ENCODE measurements at places on chromosomes 11 and 22.

- no peak for DNase-seq
These were observed 10.0 kb downstream of the BCL2L13 start for GRCh38 chr22:17648569-17648968.

DNA sequence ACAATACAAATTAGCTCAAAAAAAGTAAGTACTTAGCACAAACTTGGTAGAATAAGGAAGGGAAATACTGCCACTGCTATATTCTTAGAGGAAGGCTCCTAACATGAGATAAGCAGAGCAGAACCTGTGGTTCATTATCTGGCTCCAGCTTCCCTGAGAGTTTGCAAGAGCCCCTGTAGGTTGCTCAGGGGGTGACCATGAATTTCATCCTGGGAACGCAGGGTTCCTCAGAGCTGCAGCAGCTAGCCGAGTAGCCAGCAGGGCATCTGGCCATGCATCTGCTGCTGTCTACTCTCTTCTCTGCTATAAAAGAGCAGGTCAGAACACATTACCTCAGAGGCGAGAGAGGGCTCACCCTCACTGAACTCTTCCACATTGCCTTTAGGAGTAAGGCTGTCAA lies 67.3 kb downstream of the TRPC6 start:
- DNase-seq, result no peak

DNA sequence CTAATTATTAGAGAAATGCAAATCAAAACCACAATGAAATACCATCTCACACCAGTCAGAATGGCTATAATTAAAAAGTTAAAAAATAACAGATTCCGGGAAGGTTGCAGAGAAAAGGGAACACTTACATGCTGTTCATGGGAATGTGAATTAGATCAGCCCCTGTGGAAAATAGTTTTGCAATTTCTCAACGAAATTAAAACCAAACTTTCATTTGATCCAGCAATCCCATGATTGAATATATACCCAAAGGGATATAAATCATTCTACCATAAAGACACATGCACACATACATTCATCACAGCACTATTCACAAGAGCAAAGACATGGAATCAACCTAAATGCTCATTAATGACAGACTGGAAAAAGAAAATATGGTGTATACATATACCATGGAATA lies 32.5 kb downstream of the NOX4 start:
- DNase-seq, result no peak

DNA sequence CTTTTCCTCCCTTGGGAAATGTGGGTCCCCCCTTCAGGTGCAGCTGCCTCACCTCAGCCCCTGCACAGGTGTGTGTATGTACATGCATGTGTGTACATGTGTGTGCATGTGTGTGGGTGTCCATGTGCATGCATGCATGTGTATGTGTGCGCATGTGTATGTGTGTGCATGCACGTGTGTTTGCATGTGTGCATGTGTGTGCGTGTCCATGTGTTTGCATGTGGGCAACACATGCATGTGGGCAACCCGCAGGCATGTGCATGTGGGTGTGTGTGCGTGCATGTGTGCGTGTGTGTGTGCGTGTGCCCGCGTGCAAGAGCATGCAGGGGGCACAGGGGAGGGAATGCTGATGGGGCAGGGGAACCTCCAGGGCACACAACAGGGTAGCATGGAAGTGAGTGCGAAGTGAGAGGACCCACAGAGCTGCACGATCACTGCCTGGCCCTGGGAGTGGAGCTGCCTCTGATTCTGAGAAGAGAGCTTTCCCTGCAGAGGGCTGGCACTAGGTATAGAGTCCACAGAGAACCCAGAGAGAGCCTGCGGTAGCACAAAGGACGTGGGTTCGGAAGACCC lies 14.6 kb upstream of the BAIAP2L2 start:
- DNase-seq, result no peak

Measured in epithelial cell of esophagus (primary cell).